ENCODE measurements at places on chromosomes 2 and 18.

DNA sequence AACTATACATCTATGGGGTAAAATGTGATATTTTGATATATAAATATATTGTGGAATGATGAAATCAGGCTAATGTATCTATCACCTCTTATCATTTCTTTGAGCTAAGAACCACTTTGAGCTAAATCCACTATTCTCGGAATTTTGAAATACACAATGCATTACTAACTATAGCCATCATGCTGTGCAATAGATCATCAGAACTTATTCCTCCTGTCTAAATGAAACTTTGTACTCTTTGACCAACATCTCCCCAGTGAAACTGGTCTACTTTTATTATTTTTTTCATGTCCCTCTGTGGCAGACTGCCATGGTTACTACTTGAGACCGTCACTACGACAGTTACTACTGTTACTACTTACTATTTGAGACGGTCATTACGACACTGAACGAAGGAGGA lies 11.4 kb downstream of the PECR start:
- DNase-seq: no peak

DNA sequence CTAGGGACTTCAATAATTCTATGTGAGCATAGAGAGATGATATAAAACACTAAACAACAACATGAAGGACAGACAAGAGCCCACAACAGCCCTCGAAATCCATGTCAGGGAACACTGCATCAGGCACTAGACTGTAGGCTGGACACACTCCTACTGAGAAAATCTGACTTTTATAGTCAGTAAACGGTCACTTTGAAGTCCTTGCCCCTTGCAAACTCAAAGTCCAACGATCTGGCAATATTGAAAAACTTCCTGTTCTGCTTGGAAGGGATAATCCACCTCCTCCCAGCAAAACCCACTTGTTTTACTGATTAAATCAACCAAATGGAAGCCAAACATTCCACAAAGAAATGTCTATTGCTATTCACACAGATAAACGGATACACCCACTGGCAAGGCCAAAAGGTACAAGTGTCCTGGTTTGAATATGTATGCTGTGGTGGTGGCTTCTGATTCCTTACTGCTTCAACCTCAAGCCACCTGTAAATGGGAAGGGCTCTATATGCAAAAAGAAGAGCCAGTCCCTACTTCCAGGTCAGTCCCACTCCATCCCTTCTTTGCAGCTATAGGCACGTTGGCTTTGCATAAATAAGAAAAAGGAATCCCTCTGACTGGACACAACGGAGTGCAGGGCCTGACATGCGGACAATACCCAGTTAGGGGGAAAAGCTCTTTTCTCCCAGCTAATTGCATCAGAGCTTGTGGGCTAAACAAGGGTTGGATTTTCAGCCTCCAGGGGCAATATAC lies 56.6 kb downstream of the STK39 start:
- DNase-seq: no peak

- DNase-seq: no peak
These were observed 79.6 kb upstream of the GCFC2 start for GRCh38 chr2:75790121-75790813.

GRCh38 chr2:62343636-62344337 lies 147.9 kb downstream of the B3GNT2 start:
- no peak for DNase-seq

GRCh38 chr18:6207116-6207515 lies 207.6 kb downstream of the L3MBTL4 start:
- no peak for DNase-seq

- peak; percentile 90 for DNase-seq
These were observed 103.4 kb downstream of the SEPTIN10 start for GRCh38 chr2:109510136-109511028.

DNA sequence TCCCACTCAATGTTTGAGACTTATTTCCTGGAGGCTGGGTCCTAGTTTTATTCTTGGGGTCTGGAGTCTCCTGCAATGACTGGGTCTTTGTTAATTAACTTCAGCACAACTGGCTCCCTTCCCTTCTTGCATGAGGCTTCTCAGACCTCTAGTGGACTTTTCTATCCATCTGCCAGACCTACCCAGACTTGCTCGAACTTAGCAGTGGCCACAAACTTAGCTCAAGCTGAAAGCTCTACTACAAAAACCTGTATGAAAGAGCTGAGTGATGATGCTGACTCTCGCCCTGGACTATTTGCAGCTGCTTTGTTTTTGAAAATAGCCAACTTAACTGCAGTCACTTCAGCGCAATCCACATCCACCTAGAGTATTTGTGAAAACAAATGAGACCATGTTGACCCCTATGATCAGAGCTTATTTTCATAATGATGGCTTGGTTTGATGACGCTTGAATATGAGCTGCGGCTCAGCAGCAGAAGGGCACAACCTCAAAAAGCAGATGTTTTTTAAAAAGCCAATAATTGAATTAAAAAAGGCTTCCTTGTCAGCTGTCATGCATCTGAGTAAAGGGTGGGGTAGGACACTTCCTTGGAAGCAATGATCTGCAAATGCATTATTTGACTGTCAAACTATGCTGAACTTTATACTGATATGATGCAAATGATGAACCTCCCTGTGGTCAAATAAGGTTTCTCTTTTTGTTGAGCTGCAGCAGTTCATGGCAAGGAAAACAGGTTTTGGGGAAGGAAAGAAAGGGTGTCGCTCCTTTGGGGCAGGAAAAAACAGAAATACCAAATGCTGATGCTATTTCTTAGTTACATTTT lies 10.6 kb upstream of the ANXA4 start:
- DNase-seq: no peak

- no peak for DNase-seq
These were observed 499.6 kb upstream of the ACVR2A start for GRCh38 chr2:147345246-147345645.

DNA sequence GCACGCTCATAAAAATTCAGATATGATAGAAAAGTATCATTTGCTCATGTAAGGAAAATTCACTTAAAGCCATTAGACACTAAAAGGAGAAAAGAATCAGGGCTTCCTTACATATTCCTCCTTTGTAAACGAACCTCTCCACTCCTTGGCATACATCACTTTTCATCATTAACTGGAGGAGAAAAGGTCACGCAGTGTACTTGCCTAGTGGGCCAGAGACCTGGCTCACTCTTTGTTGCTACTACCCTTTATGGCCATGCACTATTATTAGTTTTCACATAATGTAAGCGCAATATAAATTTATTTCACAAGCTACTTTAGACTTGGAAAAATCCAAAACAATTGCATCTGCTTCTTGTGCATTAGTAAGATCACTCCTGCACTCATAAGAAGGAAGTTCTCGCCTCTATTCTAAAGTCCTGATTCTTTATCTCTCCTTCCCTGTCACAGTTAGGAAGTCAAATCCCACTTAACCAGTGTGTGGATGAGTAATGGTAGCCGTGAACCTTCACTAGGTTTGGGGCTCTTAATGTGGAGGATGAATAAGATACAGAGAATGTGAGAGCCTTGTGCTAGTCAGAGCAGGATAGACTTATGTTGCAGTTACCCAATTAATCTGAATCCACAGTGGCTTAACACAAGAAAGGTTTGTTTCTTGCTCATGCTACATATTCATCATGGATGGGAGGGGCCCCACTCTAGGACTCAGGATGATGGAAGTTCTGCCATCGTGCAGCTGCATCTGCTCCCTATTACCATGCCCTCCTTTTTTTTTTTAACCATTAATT lies 115.0 kb upstream of the GLS start:
- no peak for DNase-seq

GRCh38 chr18:61031626-61032025 lies 301.6 kb upstream of the CDH20 start:
- DNase-seq: no peak

GRCh38 chr2:148201075-148202004 lies 180.4 kb downstream of the MBD5 start:
- peak; percentile 31 for DNase-seq

DNA sequence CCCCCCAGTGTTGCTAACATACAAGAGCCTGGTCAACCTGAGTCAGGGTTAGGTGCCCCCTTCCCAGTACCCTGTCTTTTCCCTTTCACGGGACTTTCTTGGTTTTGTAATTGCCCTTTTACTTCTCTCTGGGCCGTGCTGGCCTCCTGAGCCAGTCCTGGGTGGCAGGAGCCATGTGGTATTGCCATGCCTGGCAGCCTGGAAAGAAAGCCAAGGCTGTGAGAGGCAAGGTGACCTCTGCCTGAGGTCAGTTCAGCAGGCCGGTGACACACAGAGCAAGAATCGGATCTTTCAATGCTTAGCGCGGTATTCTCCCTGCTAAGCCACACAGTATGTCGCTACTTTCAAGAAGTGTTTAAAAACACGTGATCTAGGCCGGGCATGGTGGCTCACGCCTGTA lies 52.3 kb downstream of the C18orf63 start:
- DNase-seq: no peak

GRCh38 chr18:313931-314330 lies 46.1 kb upstream of the THOC1 start:
- no peak for DNase-seq

GRCh38 chr2:177413703-177414102 lies 21.1 kb downstream of the AGPS start:
- DNase-seq: no peak

DNA sequence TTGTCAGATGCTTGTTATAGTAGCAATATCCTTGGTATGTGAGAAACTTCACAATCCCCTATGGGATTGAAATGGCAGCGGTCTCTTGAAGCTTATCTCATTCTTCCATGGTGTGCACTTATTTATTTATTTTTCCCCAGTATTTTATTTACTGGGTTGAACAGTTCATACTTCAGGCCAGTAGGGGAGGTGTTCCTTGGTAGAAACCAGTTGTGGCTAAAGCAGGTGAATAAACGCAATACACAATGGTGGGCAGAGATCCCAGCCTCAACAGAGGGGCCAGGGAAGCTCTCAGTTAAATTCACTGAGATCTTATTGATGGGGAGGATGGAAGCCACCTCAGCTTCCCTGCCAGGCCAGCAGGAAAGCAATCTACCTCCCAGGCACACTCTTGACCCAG lies 93.7 kb upstream of the SRD5A2 start:
- no peak for DNase-seq

DNA sequence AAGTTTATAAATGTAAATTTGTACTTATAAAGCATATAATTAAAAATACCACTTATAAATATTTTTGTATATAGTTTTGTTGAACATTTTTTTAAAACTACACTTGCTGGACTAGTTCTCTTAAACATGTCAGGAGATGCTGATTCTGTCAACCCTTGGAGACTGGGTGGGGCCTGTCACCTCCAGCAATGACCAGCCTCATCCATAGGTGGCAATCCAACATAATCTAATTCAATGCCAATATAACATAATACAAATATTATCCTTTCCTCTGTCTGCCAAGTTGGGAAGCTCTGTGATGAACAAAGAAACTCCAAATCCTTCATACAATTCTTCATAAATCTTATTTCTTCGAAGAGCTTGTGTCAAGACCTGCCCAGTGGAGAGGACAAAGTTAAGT lies 140.4 kb downstream of the RBMS1 start:
- no peak for DNase-seq

- no peak for DNase-seq
These were observed 3.8 kb downstream of the CD207 start for GRCh38 chr2:70831861-70832260.

- DNase-seq: no peak
These were observed 10.5 kb upstream of the SLC1A4 start for GRCh38 chr2:64978514-64979268.

DNA sequence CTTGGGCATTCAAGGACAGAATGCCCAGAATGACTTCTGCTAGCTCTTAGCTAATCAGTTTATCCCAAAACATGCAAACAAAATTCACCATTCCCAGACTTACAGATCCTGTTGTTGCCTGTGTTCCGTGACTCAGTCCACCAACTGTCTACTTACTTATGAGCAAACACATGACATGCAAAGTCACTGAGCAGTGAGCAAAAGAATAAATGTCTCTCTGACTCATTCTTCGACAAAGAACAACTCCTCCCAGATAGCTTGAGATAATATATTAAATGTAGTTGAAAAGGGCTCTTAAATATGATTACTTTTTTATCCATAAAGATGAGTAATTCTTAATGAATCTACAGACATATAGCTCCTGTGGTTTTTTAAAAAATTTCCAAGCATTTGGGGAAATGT lies 9.0 kb upstream of the CREG2 start:
- DNase-seq: peak; percentile 23

DNA sequence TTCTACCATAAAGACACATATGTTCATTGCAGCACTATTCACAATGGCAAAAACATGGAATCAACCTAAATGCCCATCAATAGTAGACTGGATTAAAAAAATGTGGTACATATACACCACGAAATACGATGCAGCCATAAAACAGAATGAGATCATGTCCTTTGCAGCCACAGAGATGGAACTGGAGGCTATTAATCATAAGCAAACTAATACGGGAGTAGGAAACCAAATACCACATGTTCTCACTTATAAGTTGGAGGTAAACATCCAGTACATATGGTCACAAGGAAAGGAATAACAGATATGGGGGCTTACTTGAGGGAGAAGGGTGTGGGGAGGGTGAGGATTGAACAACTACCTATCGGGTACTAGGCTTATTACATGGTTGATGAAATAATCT lies 7.7 kb downstream of the HMSD start:
- no peak for DNase-seq

- DNase-seq: no peak
These were observed 280.1 kb downstream of the PTH2R start for GRCh38 chr2:208686665-208687064.

GRCh38 chr2:238894226-238894949 lies 46.5 kb downstream of the TWIST2 start:
- no peak for DNase-seq

- DNase-seq: no peak
These were observed 208.1 kb upstream of the HAAO start for GRCh38 chr2:43000242-43001054.

- DNase-seq: no peak
These were observed 187.4 kb downstream of the LPIN1 start for GRCh38 chr2:11933854-11934253.

DNA sequence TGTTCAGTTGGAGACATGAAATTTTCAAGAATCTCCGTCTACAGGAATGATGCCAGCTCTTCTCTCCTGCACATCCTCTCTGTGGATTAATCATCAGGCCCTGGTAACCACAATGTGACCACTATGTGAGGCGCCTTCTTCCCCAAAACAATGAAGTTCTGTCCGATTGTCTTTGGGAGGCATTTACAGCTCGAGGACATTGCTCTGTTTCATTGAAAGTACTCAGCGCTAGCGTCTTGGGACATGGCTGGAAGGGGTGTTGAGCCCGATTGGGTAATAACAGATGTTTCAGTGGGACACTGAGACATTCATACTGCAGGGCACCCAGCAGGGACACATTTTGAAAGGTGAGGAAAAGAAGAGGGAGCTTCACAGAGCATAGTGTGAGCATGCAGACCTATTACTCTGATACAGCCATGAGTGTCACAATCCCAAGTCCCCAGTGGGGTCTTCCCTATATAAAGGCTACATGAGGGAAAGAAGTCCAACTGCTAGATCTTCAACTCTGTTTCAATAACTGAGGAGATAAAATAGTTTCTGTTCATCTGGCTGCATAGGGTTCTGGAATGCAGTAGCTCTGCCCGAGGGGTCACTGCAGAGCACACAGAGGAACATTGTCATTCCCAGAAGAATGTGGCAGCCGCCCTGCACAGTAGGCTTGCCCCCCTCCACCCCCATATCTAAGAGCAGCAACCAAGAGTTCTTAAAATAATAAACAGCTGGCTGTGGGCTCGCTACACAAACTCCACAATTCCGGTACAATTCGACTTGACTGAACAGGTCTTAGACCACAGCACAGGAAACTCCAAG lies 237.3 kb downstream of the OSR1 start:
- peak; percentile 6 for DNase-seq

- DNase-seq: no peak
These were observed 111.9 kb downstream of the NCK2 start for GRCh38 chr2:105856581-105856980.
